Activated naive CD4-positive, alpha-beta T cell (primary cell): ENCODE measurements at places on chromosomes 7 and 10.

GRCh38 chr7:80678707-80679106 lies 40.3 kb downstream of the CD36 start:
- no peak for DNase-seq

GRCh38 chr7:69199661-69200060 lies 398.6 kb upstream of the AUTS2 start:
- DNase-seq, result no peak

DNA sequence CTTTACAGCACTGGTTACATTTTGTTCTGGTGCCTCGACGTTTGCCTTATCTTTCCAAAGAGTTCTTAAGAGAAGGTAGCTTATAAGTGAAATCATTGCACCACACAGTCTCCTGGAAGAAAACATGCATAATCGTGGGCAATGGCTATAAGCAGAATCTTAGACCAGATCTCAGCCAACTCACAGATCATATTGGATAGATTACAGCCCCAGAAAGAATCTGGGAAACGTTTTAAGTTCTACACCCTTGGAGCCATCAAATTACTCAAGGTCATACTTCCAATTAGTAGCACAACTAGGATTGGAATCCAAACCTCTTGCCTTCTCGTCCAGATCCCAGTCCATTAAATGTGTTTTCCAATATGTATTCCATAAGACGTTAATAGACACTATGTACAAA lies 8.8 kb upstream of the PDCD4 start:
- no peak for DNase-seq

DNA sequence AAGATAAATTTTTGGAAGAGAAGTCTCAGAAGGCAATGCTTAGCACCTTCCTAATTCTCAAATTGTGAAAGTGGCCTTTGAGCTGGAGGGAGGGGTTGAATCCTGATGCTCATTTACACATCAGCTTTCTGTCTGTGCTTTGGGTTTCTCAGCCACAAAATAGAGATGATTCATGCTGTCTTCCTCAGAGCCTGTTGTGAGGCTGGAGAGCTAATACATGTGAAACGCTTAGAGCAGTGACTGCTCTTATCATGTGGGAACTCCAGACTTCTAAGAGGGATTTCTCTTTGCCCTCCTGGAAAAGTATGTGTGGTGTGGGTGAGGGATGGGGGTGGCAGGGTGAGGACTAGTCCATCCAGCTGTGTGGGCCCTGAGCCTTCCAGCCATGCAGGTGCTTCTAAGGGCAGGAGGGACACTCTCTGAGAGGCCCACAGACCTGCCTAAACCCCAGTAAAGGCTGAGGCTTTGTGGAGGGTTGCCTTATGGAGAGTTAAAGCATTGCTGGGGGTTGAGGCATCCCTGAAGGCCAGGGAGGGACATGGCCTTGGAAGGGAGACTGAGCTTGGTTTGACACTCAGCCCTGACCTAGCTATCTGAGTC lies 4.8 kb upstream of the EVX1 start:
- no peak for DNase-seq

GRCh38 chr7:73448609-73449008 lies 15.0 kb downstream of the FZD9 start:
- DNase-seq, result no peak

- DNase-seq, result no peak
Measured at GRCh38 chr10:127756264-127756663, 19.3 kb downstream of the FOXI2 start.

- no peak for DNase-seq
Measured at GRCh38 chr10:17381502-17382142, 72.8 kb downstream of the ST8SIA6 start.

- DNase-seq, result no peak
Measured at GRCh38 chr7:31893365-31893764, 176.8 kb downstream of the PDE1C start.

- DNase-seq, result peak; percentile 8
Measured at GRCh38 chr10:17428351-17429097, 25.9 kb downstream of the ST8SIA6 start.

DNA sequence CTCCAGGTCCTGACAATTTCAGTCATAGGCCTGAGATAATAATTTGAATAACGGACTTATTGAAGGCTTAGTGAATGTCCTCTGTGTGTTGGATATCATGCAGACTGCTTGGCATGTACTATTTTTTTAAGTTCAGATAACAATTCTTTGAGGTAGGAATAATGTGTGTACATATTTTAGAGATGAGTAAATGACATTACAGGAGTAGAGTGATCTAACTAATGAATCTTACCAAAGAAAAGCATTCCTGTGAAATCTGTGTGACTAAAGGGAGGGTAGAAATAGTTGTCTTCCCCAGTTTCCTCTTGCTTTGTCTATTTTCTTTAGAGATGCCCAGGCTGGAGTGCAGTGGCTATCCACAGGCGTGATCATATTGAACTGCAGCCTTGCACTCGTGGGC lies 391.8 kb upstream of the ETV1 start:
- no peak for DNase-seq

- no peak for DNase-seq
Measured at GRCh38 chr7:131943646-131944045, 387.2 kb upstream of the PODXL start.

GRCh38 chr10:34522546-34522945 lies 292.6 kb downstream of the PARD3 start:
- no peak for DNase-seq

DNA sequence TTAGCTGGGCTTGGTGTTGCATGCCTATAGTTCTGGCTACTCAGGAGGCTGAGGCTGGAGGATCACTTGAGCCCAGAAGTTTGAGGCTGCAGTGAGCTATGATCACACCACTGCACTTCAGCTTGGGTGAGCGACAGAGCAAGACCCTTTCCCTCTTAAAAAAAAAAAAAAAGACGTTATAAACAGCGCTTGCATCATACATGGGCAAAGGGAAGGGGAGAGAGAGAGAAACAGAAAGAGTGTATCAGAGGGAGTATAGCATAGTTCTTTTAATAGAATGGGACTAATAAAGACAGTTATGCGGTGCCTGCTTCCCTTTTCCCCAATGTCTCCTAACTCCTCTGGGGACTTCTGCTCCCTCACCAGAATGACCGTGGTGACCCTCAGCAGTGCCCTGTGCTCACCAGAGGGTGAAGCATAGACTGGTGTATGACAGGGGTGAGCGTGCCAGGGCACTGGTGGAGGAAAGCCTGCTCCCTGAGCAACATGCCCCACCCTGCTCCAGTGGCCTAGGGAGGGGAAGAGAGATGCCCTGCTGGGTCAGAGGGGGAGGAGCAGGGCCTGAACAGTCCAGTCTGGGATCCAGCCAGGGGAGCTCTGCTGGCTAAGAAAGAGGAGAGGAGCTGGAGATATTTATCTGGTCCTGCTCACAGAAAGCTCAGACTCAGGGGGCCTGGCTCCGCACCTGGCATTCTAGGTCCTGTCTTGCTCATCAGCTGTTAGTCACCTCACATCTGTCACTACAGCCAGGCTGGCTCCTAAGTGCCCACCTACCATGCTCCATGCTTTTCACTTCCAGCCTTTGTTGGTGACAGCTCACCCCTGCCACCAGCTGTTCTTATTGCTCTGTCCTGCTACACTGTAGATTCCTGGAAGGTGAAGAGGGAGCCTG lies 2.2 kb downstream of the PDZD7 start:
- no peak for DNase-seq

GRCh38 chr7:125675640-125676039 lies 746.0 kb upstream of the POT1 start:
- no peak for DNase-seq

DNA sequence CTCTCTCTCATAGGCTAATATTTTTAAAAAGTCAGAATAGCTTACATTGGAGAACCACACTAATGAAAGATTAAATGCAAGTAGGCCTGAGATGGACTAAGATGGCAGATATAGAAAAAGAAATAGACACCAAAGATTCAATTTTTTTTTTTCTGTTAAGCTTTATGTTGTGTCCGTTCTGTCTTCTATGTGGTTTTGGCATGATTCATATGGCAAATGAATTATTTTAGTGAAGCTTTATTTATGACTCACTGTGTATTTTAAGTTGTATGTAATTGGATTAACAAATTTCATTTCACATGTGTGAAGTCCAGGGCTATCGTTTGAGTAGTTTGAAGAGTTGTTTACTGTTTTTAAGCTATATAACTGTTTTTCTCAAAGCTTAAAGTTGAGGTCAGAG lies 214.8 kb downstream of the CAMK1D start:
- no peak for DNase-seq

DNA sequence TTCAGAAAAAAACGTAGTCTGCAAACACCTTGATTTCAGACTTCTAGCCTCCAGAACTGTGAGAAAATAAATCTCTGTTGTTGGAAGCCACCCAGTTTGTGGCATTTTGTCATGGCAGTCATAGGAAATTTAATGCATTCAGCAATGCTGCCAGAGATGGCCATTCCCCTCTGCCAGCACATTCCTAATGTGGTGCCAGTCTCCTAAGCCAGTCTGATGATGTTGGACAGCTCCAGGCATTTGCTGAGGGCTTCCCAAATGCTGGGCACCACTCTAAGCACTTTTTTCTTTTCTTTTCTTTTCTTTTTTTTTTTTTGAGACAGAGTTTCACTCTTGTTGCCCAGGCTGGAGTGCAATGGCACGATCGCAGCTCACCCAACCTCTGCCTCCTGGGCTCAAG lies 666.7 kb upstream of the C7orf33 start:
- DNase-seq, result no peak

- DNase-seq, result no peak
Measured at GRCh38 chr10:35400595-35401268, 64.4 kb downstream of the CCNY start.

DNA sequence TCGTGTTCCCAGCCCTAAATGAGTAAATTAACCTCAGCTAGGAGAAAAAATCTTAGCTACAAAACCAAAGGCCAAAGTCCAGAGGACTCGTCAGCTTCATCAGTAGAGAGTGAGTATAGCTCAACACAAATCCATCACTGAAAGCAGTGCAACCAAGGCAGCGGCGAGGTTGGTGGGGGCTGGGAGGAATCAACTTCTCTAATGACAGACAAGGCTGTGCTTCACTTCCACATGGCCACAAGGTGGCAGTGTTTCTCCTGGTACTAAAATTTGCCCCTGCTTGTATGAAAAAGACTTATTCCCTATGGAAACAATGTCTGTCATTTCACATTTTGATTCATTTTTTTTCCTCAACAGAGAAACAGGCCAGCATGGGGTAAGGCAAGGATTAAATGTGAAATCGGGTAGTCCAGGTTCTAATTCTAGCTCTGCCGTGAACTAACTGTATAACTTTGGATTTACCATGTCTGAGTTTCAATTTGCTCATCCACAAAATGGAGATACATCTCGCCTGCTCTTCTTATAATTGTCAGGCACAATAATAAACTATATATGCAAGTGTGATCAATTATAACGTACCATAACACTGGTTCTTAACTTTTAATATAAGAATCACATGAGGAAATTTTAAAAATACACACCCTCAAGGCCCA lies 39.3 kb downstream of the FAS start:
- DNase-seq, result peak; percentile 49

- no peak for DNase-seq
Measured at GRCh38 chr7:43721193-43721806, 8.0 kb downstream of the COA1 start.

- DNase-seq, result no peak
Measured at GRCh38 chr7:105011831-105012502, 2.0 kb upstream of the KMT2E start.

GRCh38 chr7:28096713-28097112 lies 83.9 kb downstream of the JAZF1 start:
- DNase-seq, result no peak

GRCh38 chr10:14742815-14743214 lies 31.9 kb downstream of the FAM107B start:
- DNase-seq, result no peak

GRCh38 chr7:27152816-27153442 lies 546 bp upstream of the HOXA3 start:
- DNase-seq, result no peak
